ENCODE measurements at places on chromosomes 12 and 14. TPM values are rescaled to one million over a fixed set of nuclear protein-coding genes. Genes with fewer than 3 reads are reported as not detected.

- DNase-seq, result no peak
These were observed 379.9 kb upstream of the DCN start for GRCh38 chr12:91562476-91562875.

DNA sequence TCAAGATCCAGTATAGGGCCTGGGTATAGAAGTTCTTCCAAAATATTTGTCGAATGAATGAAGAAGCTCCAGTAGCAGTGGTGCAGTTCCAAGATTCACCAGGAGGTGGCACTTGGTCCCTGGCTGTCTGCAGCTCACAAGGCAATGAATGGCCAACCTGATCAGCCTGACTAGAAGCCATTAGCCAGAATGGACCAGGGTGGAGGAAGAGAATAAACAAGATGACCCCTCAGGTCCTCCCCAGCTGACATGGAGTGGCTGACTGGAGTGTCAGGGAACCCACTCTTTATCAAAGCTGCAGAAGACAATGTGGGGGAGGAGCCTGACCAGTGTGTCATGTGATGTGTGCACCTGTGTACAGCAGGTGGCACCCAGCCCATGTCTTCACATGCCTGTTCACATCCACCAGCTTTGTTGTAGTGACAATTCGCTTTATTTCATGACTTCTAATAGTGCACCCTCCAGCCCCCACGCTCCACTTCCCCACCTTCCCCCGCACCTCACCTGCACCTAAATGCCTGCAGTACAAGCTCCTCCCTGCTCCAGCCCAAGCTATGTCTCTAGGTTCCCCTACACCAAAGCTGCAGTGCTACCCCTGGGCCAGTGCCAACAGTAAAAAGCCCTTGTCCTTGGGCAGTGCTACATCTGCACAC, 3.0 kb downstream of the LTBP2 start:
- DNase-seq, result peak; percentile 83

- no peak for DNase-seq
These were observed 56.3 kb upstream of the PSMA6 start for GRCh38 chr14:35235840-35236239.

- DNase-seq, result no peak
These were observed 4.4 kb downstream of the TRMT61A start for GRCh38 chr14:103533137-103533998.

DNA sequence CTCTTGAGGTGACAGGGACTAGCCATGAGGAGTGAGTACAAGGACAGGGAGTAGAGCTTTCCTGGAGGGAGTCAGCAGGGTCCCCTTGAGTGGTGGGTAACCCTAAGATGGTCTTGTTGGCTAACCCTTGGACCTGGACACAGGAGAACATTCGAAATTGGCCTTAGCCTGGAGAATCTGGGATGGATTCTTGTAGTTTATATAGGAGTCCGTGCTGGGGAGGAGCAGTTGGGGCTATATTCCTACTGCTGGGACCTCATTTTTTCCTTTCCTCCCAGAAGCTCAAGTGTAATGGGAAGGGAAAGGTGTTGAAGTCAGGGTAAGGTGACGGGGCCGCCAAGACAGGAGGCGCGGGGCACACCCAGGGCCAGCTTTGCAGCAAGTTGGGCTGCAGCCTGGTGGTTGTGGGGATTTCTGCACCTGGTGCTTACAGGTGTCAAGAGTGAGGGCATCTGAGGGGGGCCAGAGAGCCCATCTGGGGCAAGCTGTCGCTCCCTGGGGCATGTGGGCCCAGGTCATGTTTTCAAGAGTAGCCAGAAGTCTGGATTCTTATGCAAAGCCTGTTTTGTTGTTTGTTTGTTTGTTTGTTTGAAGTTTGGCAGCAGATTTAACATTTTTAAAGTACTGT, 5.1 kb downstream of the BCL7A start:
- DNase-seq, result no peak

- DNase-seq, result no peak
These were observed 226.0 kb upstream of the PDE3A start for GRCh38 chr12:20142316-20142715.

DNA sequence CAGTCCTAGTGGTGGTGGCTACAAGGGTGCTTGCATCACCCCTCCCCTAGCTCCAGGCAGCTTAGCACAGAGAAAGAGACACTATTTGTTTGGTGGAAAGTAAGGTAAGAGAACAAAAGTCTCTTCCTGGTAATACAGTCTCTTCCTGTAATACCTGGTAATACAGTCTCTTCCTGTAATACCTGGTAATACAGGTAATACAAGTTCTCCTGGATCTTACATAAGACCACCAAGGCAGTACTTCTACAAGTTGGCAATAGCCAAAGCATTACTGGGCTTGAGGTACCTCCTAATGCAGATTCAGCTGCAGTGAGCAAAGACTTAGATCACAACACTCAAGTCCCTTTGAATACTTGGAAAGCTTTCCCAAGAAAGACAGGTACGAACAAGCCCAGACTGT, 77.0 kb downstream of the CATSPERB start:
- no peak for DNase-seq

GRCh38 chr12:112167031-112167461, 41.7 kb downstream of the TRAFD1 start:
- no peak for DNase-seq

DNA sequence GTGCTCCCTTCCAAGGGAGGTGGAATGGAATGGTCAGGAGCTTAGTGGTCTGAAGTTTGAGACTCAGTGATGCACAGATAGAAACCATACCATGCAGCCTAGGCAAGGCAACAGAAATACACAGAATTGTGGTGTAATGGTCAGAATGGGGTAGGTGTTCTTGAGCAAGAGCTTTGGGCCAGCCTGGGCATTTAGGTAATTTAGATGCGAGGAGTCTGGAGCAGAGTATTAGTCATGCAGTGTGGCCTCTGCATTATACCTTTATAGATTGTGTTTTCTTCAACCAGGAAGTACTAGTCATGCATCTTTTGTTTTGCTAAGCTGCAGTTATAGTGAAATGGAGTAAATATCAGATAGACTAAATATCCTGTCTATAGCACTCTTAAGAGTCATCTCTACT, 118.3 kb downstream of the DAAM1 start:
- no peak for DNase-seq

DNA sequence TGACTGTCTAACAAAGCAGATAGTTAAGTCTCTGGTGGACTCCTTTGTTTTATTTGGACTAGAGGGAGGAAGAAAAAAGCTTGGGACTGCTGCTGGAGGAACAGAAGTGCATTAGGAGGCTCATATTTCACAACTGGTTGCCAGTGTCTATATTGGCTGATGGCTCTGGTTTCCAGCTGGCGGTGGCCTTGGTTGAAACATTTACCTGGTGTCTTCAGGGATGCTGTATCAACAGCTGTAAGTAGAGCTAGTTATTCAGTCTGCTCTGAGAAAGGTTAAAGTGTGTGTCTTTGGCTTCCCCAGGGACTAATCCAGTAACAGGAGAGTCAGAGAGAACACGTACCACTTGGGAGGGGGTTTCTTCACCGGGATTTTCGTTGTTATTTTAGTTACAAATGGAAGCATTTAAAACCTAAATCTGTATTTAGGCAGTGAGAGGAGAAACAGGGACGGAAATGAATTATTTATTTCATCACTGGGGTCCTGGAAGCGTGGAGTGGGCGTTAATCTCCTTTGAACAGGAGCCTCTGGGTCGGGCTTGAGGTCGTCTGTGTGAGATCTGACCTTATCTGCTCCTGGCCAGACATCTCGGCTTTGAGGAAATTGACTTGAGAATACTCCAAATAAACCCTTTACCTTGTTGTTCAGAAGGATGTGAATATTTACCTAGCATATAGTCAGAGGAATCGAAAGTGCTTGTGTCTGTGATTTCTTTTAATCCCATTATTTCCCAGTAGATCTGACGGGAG, 149.9 kb downstream of the NRXN3 start:
- DNase-seq, result no peak

DNA sequence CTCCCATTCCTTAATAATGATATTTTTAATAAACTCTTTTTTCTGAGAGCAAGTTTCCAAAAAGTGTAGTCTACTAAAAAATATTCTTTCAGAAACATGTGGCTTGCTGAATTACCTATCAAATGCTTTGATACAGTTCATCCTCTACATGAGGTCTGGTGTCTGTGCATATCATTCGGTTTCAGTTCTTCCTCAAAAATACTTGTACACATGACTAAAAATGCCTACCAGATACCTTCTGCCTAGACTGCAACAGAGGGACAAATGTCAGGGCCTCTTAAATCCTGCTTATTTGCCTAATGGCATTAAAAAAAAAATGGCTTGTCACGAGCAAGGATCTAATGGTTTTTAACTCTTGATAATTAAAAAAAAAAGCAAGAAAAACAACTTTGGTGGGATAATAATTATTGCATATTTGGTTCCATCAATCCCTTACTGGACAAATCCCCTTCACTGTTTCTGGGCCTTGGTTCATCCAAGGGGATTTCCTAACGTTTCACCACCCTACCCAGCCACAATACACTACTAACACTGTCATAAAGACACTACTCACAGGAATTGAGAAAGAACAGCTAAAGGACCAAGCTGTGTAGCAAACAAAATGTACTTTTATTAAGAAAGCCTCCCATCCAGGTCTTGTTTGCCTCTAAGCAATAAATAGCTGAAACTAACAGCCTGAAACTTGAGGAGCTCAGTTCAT, 45.7 kb downstream of the PARP11 start:
- DNase-seq, result no peak

DNA sequence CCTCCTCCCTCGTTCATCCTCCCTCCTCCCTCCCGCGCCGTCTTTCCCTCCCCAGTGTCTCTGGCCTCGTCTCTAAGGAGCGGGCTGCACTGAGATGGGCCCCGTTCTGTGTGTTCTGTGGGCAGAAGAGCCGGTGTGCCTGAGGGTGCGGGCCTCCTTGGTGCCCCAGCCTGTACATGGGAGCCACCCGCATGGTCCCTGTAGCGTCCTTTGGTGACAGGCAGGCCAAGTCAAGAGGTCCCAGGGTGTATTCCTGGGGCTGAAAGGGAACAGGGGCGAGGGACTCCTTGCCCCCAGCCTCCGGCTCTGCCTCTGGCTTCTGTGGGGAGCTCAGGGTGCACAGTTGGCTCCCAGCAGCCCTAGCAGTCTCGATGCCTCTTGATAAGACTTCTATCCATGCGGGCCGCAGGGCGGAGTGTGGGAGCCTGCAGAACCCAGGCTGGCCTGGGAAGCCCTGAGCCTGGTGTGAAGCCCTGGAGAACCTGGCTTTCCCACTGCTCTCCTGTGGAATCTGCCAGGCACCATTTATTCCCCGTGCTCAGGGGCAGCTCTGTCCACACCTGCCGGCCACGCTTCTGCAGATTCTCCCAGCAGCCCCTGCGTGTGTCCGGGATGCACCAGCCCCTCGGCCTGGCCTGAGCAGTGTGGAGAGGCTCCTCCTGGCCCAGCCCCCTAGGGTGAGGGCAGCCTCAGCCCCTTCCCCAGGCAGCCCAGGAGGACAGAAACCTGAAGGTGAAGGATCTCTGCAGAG, 181.3 kb downstream of the KIF26A start:
- no peak for DNase-seq

DNA sequence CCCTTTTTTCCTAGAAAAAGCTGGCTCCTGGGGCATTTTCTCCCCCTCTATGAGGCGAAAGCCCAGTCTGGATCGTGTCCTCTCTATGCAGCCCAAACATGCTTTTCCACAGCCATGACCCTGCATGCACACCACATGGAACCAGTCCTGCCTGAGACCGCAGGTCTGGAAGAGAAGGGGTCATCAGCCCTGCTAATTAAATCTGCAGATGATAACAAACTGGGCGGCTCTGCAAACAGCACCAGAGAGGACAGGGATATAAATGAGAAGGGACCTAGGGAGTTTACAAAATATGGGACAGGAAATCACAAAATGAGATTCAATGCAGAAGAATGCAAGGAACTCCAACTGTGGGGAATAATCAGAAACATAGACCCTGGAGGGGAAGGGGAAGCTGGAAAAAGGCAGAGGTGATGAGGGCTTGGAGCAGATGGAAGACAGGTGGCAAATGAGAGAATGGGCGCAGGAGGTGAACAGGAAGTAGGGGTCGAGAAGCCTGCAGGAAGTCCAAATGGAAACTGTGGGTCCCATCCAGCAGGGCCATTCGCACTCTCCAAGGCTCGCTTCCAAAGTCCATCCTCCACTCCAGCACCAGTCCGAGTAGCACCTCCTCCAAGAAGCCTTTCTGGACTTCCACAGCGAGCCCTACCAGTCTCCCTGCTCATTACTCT, 76.3 kb downstream of the ANO2 start:
- no peak for DNase-seq

- DNase-seq, result no peak
These were observed 1.9 kb downstream of the TOGARAM1 start for GRCh38 chr14:44963775-44964380.

DNA sequence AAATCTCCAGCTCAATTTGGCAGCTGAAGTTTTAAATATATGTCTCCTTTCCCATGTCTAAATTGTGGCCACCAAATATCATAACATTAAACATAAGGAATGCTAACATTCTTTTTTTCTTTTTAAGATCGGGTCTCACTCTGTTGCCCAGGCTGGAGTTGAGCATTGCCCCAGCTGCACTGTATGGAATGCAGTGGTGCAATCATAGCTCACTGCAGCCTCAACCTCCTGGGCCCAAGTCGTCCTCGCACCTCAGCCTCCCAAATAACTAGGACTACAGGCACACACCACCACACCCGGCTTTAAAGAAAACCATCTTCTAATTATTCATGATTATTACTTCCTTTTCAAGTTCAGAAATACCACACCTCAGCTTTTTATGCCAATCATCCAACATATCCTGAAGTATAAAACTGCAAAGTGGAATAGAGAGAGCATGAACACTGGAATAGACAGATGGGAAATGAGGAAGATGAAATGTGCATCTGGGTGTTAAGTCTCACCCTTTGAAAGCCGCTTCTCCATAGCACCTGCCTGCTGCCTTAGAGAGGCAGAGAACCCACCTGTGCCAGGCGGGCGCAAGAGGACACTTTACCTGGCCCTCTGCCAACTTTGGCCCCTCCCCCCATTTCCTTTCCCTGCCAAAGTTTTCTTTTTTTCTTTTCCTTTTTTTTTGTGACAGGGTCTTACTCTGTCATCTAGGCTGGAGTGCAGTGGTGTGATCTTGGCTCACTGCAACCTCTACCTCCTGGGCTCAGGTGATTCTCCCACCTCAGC, 2.8 kb upstream of the EML1 start:
- no peak for DNase-seq

L3HYPDH gene
- polyA plus RNA-seq, result 15.5 TPM

CMTM5 gene
- 2.9 TPM for polyA plus RNA-seq

SLC25A21 gene
- 0.10 TPM for polyA plus RNA-seq

SMARCD1 gene
- 12.0 TPM for polyA plus RNA-seq

TNS2 gene
- polyA plus RNA-seq, result 68.1 TPM

CLEC4D gene
- polyA plus RNA-seq, result not detected

NPAS3 gene
- polyA plus RNA-seq, result 0.12 TPM

Measured in heart right ventricle (tissue), 16 donors.